ENCODE measurements at places on chromosomes 2 and 18.

- no peak for DNase-seq
These were observed 219.9 kb downstream of the SH3RF3 start for GRCh38 chr2:109348671-109349502.

GRCh38 chr18:65753520-65753919, 2.7 kb downstream of the CDH7 start:
- peak; percentile 69 for DNase-seq

DNA sequence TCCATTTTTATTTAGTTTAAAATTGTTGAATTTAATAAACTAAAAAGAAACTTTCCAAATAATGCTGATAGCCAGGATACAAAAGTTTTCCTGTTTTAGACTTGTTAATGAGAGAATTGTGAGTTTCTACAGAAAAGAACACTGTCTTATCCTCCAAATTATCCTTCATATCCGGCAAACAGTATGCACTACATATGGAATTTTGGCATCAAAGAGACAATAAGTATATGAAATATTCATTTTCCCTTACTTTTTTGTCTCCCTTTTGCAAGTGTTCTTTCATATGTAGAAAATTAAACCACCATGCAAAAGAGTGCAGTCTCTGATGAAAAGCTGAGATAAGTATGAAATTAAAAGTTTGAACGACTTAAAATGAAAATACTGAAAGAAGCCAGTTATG, 159.4 kb downstream of the UBE2E3 start:
- DNase-seq = no peak

DNA sequence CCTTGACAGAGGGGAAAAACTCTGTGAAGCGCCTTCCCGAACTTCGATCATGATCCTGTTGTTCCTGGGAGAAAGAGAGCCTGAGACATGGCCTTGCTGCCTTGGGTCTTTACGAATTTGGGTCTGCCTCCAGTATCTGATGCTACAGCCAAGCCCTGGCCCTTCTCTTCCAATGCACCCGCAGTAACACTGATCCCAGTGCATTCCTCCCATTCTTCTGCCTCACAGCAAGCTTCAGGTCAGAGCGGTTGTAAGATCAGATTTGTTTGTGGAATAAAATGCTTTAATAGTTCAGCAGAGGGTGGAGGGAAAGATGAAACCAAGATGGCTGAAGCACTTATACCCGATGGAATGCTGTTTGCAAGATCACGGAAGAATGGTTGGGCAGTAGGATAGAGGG, 196.7 kb upstream of the SIX2 start:
- no peak for DNase-seq

DNA sequence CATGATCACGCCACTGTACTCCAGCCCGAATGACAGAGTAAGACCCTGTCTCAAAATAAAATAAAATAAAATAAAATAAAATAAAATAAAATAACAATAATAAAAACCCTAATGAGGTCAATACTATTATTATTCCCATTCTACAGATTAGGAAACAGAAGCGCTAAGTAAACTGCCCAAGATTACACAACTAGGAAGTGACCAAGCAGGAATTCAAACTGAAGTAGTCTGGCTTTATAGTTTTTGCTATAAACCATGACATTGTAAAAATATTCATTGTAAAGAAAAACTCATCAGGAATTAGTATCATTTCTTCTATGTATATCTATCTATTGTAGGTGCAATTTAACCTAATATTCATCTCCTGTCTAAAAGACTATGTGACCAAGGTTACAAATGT, 1.2 kb downstream of the PLEKHM3 start:
- DNase-seq = no peak

DNA sequence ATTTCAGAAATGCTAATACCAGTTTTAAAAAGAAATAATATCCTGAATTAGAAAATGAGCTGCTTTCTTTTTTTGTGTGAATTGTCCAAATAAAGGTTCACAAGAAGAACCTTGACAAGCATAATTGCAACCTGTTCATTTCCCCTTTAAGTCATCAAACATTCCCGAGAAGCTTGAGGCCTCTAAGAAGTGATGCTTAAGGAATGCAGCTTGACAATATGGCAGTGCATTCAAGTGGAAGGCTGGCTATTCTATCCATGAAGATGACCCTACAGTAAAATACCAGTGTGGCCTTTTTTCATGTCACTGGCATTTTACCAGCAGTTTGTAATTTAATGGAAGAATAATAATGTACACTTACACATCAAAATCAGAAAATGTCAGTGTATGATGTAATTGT, 216.7 kb downstream of the CTNNA2 start:
- DNase-seq = no peak
